ENCODE measurements at places on chromosomes 4 and X.

DNA sequence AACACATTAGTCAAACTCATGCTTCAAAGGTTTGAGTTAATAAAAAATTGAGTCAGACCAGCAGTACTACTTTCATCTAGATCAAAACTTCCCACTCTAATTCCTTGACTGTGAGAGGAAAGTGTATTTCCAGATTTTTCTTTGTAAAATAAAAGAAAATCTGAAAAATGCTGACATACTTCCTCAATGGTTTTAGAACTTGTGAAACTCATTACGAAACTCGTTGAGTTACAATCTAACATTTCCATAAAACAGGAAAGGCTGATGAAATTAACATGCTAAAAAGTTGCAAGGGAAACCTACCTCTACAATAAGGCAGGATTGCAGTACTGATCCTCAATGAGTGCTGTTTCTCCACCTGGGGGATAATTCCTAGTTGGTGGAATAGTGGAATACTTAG lies 217.8 kb upstream of the HCCS start:
- DNase-seq, result no peak

DNA sequence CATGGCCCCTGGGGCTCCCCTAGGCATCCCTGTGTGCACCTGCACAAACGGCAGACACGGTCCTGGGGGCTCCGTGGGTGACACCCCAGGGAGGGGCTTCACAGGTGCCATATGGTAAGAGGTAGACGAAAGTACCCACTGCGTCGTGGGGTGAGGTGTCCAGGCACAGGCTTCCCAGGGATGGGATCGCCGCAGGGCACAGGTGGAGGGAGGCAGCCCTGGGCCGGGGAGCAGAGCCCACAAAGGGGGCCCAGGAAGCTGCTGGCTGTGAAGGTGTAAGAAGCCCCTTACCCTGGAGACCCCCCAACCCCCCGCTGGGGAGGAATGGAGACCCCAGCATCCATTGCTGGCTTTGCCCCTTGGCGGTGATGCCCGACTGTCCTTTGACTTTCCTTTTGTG lies 10.9 kb downstream of the SH3TC1 start:
- DNase-seq, result no peak

- peak; percentile 21 for DNase-seq
Measured at GRCh38 chrX:20418379-20419150, 151.9 kb upstream of the RPS6KA3 start.

GRCh38 chrX:23292354-23292987 lies 42.2 kb upstream of the PTCHD1 start:
- DNase-seq, result no peak

GRCh38 chr4:3747581-3747904 lies 18.6 kb upstream of the ADRA2C start:
- no peak for DNase-seq

DNA sequence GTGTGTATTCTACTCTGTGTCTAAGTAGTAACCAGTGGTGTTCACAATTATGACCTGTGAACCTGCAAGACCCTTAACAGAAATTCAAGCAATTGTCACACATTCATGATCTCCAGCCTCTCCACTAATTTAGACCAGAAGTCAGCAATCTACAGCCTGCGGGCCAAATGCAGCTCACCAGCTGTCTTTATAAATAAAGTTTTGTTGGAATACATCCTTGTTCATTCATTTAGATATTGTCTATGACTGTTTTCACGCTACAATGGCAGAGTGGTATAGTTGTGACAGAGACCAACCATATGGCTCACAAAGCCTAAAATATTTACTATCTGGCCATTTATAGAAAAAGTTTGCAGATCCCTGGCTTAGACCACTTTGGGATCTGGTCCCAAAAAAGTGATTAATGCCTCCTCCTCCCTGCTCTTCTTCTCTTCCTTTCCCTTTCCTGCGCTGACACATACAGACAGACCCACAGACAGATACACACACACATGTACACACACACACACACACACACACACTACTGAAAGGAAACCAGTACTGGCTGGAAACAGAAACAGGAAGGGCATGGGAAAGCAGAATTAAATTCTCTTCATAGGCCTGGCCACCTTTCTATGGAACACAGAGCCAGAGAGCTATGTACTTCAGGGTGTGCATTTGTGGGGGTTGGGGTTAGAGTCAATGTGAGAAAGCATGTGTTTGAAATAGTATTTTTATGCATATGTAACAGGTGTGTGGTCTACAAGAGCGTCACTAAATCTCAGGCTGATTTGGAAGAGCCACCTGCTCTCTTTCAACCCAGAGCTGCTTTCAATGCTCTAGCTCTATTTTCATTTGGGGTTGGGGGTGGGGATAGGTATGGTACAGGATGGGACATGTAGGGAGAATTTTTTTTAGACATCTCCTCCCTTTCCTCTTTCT lies 49.7 kb upstream of the TMEM164 start:
- DNase-seq, result no peak

DNA sequence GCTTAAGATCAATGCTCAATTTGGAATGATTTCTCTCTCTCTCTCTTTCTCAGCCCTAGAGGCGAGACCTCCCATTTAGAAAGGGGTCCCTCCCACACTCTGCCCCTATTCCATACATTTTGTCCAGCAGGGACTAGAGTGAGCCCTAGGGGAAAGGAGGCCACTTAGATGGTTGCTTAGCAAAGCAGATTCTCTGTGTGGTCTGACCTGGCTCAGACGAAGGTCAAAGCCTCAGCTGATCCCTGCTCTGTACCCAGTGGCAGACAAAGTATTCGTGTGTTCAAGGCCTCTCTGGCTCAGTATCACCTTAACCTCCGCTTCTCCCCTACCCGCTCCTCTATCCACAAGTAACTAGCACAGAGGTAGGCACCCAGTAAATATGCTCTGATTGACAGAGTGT lies 78.4 kb downstream of the HPRT1 start:
- no peak for DNase-seq

DNA sequence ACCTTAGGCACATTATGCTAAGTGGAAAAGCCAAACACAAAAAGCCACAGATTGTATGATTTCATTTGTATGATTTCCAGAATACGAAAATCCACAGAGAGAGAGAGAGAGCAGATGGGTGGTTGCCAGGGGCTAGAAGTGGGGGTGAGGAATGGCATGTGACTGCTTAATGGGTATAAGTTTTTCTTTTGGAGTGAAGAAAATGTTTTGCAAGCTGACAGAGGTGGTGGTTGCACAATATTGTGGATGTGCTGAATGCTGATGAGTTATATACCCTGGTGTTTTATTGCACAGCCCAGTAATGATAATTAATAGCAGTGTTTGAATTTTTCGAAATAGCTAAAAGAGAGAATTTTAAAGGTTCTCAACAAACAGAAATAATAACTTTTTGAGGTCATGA lies 386.1 kb upstream of the HS3ST1 start:
- no peak for DNase-seq

DNA sequence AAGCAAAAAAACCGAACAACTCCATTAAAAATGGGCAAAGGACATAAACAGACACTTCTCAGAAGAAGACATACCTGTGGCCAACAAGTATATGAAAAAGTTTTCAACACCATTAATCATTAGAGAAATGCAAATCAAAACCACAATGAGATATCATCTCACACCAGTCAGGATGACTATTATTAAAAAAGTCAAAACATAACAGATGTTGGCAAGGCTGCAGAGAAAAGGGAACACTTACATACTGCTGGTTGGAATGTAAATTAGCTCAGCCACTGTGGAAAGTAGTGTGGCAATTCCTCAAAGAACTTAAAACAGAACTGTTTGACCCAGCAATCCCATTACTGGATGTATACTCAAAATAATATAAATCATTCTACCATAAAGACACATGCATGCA lies 436.3 kb downstream of the KLHL13 start:
- no peak for DNase-seq

DNA sequence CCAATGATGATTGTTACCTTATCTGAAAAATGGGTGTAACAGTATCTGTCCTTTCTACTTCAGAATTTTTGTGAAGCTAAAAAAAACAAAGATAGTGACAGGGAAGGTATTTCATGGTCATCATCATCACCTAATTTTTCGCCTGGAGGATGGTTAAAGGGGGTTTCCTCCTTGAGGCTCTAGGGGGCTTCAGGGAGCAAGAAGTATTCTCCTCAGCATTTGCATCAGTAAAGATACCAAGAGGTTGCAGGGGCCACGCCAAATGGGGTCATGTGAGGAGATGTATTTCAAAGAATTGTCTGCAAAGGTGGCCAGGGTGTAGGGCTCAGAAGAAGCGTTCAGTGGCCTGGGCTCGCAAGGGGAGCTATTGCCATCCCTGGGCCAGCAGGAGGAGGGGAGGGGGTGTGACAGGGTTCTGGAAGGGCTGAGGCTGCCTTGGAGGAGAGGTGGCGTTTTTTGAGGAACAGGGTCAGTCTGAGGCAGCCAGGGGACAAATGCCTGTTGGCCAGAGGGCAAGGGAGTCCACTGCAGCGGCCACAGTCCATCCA lies 7.3 kb upstream of the NSG1 start:
- DNase-seq, result no peak

DNA sequence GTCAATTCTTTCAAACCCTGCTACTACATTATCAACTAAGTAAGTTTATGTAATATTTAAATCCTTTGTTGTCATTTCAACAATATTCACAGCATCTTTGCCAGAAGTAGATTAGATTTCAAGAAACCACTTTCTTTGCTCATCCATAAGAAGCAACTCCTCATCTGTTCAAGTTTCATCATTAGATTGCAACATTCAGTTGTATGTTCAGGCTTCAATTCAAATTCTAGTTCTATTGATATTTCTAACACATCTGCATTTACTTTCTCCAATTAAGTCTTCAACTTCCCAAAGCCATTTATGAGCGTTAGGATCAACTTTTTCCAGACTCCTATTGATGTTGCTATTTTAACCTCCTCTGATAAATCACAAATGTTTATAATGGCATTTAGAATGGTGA lies 66.1 kb downstream of the BMP3 start:
- DNase-seq, result no peak

DNA sequence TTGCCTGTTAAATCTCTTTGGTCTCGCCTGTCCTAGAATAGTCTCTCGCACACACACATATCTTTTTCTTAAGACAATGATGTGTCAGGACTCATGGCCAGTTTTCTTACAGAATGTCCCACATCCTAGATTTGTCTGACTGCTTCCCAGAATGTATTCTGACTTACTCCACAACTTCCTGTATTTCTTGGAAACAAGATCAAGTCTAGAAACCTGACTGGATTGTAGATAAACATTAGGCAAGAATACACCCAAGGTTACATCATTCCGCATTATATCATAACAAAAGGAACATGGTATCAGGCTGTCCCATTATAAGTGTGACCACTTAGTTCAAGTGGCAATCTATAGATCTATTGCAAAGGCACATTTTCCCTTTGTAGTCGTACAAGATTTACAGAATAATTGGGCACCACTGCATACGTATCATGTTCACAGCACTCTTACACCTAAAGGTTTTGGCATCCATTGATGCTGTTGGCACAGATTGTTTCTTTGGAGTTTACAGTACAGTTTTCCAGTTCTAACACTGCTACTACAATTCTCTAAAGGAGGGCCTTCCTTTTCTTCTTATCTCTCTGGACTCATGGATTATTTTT lies 56.4 kb downstream of the FBXW7 start:
- DNase-seq, result no peak

DNA sequence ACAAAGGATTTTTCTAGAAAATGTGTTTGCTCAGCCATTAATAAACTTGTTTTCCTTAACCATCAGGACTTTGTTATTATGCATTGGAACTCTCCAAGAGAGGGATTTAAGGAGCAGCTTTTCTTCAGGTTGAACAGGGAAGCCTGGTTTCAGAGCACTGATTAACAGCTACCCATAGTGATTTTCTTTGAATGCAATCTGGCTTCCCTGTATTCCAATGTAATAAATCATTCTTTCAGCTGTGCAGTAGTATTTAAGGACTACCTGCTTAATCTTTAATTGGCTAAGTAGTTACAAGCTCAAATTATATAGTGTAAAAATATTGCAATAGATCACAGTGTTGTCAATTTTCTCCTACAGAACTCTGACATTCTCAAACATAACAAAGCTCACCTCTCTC lies 77.5 kb downstream of the TMEM156 start:
- DNase-seq, result no peak

- DNase-seq, result no peak
Measured at GRCh38 chr4:108301545-108302251, 133.0 kb upstream of the LEF1 start.

DNA sequence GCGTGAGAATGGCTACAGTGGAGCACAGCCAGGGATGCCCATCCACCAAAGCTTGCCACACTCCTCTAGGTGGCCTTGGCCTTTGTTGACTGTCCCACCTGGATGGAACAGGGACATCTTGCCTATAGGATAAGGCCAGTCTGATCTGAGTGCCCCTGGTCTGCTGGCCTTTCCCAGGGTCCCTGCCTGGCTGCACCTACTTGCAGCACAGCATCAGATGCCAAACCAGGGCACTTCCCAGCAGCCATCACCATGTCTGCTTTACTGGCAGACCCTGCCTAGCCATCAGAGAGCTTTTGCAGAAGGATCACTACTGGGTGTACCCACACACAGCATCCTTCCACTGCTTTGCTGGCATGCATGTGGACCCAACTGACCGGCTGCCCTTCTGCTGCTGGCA lies 143.2 kb downstream of the GABRA3 start:
- no peak for DNase-seq

DNA sequence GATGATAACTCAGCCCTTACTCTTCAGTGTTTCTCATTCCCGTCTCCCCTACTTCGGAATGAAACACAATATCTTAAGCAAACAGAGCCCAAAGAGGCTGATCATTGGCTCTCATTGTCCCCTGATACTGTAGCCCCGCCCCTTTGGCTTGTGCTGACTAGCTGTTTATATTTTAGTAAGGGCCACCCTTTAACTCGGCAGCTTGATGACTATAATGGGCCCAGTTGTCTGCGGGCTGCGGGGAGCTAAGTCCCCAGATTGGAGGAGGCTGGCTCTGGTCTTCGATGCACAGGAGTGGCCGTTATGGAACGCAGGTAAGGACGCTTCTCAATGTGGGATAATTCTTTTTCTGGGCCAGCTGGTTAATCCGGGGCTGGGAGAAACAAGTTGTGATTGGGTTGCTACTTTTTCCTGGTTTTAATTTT lies at the start of gene TRIM2:
Gene TRIM2, plus strand, starts transcription at position 197 of the 425 bp plus-strand sequence. Its CDS starts 88 bp downstream, at position 285.
- DNase-seq, result no peak

GRCh38 chr4:174037049-174037448 lies 246.4 kb downstream of the FBXO8 start:
- DNase-seq, result no peak

GRCh38 chrX:41596596-41596995 lies 92.2 kb upstream of the GPR34 start:
- no peak for DNase-seq

GRCh38 chrX:43656005-43656494 lies at the start of gene MAOA:
TSS of gene MAOA (plus strand) at chrX:43656299. CDS start at chrX:43656342, 43 bp downstream.
- DNase-seq, result peak; percentile 19

DNA sequence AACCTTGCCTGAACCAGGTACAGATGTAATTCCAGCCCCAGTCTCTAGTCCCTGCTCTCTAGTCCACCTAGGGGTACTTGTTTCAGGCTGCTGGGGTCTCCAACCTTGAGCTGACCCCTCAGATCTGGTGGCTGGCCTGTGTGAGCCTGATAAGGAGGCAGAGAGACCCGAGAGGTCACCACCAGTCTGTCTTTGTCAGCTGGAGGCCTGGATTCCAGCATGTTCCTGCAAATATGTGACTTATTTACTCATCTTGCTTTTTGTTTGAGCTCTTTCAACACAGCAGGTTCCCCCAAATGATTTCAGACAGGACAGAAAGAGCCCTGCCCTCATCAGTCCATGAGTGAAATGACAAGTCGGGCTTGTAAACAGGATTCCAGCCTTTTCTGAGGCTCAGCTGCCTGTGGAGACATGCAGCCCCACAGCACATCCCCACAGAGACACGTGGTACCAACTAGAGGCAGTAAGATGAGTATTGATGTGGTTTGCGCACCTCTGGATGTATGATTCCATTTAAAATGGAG lies 37.5 kb upstream of the STK26 start:
- DNase-seq, result no peak

GRCh38 chr4:39036172-39036571 lies 4.0 kb upstream of the TMEM156 start:
- no peak for DNase-seq

Data from stimulated activated CD8-positive, alpha-beta memory T cell treated with anti-CD3 and anti-CD28 coated beads, Interleukin-7, amount 100 ng/mL, for 48 hours (primary cell).